ENCODE measurements at places on chromosomes 6 and 20. TPM values are rescaled to one million over a fixed set of nuclear protein-coding genes. Genes with fewer than 3 reads are reported as not detected.

The TMEM217 gene
- total RNA-seq: not detected

The TREML4 gene
- total RNA-seq: not detected

GRCh38 chr20:44747166-44748004 is 1.7 kb downstream of the KCNK15 start:
- H3K4me1 ChIP-seq: peaks cover 10% of the 10 kb centered on the region
- H3K4me3 ChIP-seq: no peak overlapping the region
- H3K36me3 ChIP-seq: no peaks in the 10 kb centered on the region
- peak overlapping the region; percentile 67 for H3K27ac ChIP-seq
- peak; percentile 82 for DNase-seq
- peaks cover 4% of the 10 kb centered on the region for H3K27me3 ChIP-seq

GRCh38 chr20:25510721-25511120 is 74.6 kb downstream of the NINL start:
- DNase-seq: no peak
- H3K27me3 ChIP-seq: no peaks in the 10 kb centered on the region
- no peak overlapping the region for H3K27ac ChIP-seq
- H3K4me3 ChIP-seq: no peak overlapping the region
- peaks cover 6% of the 10 kb centered on the region for H3K36me3 ChIP-seq
- no peaks in the 10 kb centered on the region for H3K4me1 ChIP-seq

The PNLDC1 gene
- total RNA-seq: 0.29 TPM

DNA sequence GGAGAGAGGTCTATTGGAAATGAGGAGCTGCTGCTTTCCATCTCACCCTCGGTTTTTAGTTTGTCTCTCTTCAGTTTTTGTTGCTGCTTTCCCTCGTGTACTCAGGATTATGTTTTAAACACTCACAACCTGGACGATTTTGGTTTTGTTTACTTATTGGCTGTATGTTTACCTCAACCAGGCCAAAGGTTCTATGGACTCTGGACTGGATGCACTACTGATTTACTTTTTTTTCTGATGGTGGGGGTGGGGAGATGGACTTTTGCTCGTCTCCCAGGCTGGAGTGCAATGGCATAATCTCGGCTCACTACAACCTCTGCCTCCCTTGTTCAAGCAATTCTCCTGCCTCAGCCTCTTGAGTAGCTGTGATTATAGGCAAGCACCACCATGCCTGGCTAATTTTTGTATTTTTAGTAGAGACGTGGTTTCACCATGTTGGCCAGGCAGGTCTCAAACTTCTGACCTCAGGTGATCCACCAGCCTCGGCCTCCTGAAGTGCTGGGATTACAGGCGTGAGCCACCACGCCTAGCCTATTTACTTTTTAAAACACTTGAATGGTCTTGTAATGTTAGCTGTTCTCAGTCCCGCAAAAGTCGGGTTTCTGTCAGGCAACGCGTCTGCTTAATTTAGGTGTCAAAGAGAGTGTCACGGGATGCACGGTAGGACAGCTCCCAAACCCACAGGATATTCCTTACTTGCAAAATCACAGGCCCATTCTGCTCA is 148.2 kb upstream of the RIPOR2 start:
- no peak overlapping the region for H3K27ac ChIP-seq
- H3K36me3 ChIP-seq: peaks cover 6% of the 10 kb centered on the region
- H3K27me3 ChIP-seq: no peaks in the 10 kb centered on the region
- no peak overlapping the region for H3K4me3 ChIP-seq
- no peak for DNase-seq
- H3K4me1 ChIP-seq: no peaks in the 10 kb centered on the region

- no peaks in the 10 kb centered on the region for H3K4me1 ChIP-seq
- H3K27ac ChIP-seq: no peak overlapping the region
- no peaks in the 10 kb centered on the region for H3K36me3 ChIP-seq
- no peak overlapping the region for H3K4me3 ChIP-seq
These were observed 56.6 kb upstream of the POU3F2 start for GRCh38 chr6:98777762-98778161.

The SLC22A1 gene
- total RNA-seq: 3.2 TPM

GRCh38 chr20:427401-427800 is 19.3 kb downstream of the RBCK1 start:
- H3K27me3 ChIP-seq: no peaks in the 10 kb centered on the region
- no peaks in the 10 kb centered on the region for H3K4me1 ChIP-seq
- DNase-seq: no peak
- H3K4me3 ChIP-seq: no peak overlapping the region
- no peaks in the 10 kb centered on the region for H3K36me3 ChIP-seq
- no peak overlapping the region for H3K27ac ChIP-seq

DNA sequence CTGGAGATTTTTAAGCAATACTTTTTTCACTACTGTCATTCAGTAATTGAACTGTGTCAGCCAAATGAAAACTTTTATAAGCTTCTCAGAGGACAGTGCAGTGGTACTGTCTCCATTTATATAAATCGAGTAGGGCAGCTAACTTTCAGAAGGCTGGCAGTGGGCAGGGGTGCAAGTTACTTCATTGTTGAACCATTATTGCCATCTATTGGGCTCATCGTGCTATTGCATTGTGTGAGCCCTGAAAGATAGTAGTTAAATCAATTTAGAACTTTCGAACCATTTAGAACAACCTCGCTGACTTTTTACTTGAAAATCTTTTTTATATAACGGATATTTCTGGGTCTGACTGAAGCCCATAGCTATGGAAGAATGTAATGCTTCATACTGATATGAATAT is 347.8 kb upstream of the PLCB4 start:
- H3K4me3 ChIP-seq: no peak overlapping the region

The GJA10 gene
- not detected for total RNA-seq

The FAM83C gene
- not detected for total RNA-seq

The HCRTR2 gene
- not detected for total RNA-seq

DNA sequence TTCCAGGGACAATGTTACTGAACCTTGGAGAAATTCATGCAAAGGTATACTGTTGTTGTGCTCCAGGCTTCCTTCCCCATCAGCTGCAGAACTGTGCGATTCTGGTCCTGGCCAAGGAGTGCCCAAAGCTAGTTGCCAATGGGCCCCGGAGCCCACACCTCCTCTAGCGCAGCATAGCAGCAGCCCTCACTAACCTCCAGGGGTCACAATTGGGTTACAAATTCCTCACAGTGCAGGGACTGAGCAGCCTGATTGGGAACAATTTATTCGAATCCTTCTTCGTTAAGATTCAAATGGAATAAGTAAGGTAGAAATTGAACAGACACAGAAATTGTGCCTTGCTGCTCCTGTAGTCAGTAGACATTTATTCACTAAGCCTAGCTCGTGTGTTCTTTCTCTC is 284.9 kb downstream of the PRKN start:
- H3K27me3 ChIP-seq: no peaks in the 10 kb centered on the region
- H3K4me1 ChIP-seq: no peaks in the 10 kb centered on the region
- DNase-seq: no peak

- no peak overlapping the region for H3K4me3 ChIP-seq
- no peak for DNase-seq
- H3K36me3 ChIP-seq: no peaks in the 10 kb centered on the region
- no peak overlapping the region for H3K27ac ChIP-seq
These were observed 10.1 kb upstream of the PRL start for GRCh38 chr6:22306741-22307466.

DNA sequence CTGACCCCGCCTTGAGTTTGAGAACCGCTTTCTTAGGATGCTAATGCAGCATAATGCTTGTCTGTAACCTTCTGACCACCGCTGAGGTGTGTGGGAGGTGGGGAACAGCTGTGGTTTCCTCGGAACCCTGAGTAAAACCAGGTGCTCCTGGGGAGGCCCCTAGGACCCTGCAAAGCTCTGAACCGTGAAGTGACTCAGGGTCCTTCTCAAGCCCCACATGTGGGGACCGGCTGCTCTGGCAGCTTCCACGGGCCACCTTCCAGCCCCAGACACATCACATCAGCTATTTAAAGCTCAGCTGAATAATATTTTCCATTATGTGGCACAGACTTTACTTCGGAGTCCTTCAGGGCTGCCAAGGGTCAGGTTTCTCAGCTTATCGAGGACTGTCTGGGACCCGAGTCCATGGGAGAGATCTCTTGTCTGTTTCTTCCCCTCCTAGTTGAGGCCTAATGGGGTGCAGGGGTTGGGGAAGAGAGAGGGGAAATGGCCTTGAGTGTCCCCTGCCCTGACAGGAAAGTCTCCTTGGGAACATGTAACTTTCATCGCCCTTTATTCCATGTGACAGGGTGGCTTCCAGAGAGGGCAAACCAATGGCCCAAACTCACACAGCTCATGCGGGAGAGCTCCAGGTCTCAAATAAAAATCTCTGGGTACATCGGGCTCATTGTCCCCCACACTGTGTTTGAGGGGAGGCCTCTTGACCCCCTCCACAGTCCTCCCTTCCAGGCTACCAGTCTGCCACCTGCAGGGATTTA is 186.1 kb upstream of the SLC24A3 start:
- H3K4me3 ChIP-seq: no peak overlapping the region
- no peak for DNase-seq
- no peaks in the 10 kb centered on the region for H3K27me3 ChIP-seq
- H3K4me1 ChIP-seq: no peaks in the 10 kb centered on the region

The PTGIS gene
- 41.0 TPM for total RNA-seq

- H3K36me3 ChIP-seq: no peaks in the 10 kb centered on the region
- no peak overlapping the region for H3K4me3 ChIP-seq
- DNase-seq: no peak
- H3K27me3 ChIP-seq: no peaks in the 10 kb centered on the region
- no peak overlapping the region for H3K27ac ChIP-seq
These were observed 891.7 kb downstream of the C6orf118 start for GRCh38 chr6:164417537-164418261.

DNA sequence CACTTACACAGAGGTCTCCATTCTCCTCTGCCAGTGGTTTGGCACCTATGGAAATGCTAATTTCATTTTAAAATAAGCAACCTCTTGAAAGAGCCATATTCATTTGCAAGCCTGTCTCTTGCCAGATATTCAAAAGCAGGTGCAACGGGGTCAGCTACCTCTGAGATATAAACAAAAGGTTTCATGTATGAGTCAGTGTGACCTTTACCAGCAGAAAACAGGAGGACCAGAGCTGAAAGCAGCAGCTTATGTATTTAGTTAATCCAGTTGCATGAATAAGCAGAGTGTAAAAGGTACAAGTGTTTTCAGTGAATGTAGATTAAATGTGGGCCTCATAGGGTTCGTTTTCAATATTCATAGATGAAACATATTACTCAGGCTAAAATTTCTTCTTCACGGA is 56.0 kb downstream of the TENT5A start:
- no peak for DNase-seq
- H3K27me3 ChIP-seq: no peaks in the 10 kb centered on the region
- H3K4me3 ChIP-seq: no peak overlapping the region

GRCh38 chr6:25620391-25620790 is 31.6 kb upstream of the SCGN start:
- H3K36me3 ChIP-seq: no peaks in the 10 kb centered on the region
- H3K27me3 ChIP-seq: no peaks in the 10 kb centered on the region
- H3K27ac ChIP-seq: no peak overlapping the region
- DNase-seq: no peak

DNA sequence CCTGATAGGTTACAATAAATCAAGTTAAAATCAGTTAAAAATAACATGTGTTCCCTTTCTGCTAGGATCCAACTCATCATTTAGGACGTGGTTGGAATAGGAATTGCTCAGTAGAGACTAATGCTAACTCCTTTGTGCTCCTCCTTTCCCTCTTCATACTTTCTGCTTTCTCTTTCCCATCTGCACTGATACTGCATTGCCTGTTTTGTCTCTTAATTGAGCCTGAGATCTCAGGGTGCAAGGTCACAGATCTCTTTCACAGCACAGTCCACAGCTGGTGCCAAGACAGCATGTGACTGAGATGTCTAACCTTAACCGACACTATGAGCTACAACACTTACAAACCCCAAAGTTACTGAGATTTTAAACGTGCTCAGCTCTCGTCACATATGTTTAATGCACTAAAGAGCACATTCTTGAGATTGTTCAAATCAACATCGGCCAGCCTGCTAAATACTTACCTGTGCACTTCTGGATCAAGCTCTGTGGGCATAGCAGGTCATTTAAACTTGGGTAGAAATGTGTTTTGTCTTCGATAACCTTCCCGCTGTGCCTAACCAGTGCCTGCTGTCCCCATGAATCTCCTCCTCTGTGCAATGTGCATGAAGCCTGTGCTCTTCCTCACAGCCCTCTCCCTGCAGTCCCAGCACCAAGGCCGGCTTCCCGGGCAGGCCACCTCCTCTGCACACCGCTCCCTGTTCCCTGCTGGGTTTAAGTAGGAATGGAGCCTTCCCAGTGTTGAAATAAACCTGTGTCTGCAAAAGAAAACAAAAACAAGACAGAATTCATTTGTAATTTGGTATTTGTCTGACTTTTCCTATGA is 39.6 kb upstream of the AFDN start:
- H3K4me3 ChIP-seq: no peak overlapping the region
- H3K27me3 ChIP-seq: no peaks in the 10 kb centered on the region
- H3K36me3 ChIP-seq: no peaks in the 10 kb centered on the region
- DNase-seq: peak; percentile 3

DNA sequence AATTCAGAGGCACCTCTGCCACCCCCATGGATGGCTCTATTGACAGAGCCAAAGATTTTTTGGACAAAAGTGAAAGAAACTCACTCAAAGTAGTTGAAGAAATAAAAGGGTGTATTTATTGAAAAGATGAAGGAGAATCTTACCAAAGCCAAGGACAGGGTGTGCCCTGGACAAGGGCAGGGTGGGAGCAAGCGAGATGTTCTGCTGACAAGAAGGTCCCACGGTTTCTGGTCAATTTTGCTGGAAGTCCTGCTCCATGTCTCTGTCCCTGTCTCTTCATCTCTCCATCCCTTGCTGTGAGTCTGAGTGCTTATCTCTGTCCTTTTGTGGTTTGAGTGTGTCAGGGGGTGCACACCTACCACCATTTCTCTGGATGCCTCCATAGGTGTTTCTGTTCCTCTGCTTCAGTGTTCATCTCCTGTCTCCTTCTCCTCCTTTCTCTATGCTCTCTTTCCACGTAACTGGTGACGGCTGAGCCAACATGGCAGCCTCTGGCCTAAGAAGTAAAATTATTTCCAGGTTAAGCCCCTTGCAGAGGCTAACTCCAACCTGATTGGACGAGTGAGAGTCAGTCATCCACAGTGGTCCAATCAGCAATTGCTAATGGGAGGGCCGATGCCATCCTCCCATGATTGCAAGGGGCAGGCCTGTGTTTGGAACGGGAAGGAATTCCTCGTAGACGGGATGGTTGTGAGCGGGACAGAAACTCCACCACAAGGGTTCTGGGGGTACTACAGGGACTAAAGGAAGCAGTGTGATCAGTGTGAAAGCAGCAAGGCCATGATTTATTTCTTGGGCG is 502.1 kb upstream of the CDH4 start:
- no peak overlapping the region for H3K27ac ChIP-seq
- H3K36me3 ChIP-seq: no peaks in the 10 kb centered on the region
- H3K4me3 ChIP-seq: no peak overlapping the region
- DNase-seq: no peak
- H3K27me3 ChIP-seq: no peaks in the 10 kb centered on the region

The CDSN gene
- not detected for total RNA-seq

The MYMX gene
- total RNA-seq: 0.88 TPM
